ENCODE measurements at places on chromosomes 3 and 15.

DNA sequence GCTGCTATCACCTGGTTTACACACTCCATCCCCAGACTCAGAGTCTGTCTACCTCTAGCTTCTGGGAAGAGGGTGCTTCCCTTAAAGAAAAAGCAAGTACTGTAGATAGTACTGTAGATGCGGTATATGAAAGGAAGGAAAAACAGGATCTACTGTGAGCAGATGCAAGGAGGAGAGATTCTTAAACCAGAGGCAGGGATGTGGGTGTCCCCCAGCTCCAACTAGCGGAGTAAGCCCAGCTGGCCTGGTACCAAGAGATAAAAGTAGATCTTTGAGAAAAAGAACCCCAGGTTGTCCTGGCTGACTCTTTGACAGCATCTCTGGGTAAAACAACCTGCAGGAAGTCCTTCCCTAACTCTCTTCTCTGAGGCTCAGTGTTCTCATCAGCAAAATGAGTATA is 523.7 kb upstream of the PROK2 start:
- DNase-seq = no peak

DNA sequence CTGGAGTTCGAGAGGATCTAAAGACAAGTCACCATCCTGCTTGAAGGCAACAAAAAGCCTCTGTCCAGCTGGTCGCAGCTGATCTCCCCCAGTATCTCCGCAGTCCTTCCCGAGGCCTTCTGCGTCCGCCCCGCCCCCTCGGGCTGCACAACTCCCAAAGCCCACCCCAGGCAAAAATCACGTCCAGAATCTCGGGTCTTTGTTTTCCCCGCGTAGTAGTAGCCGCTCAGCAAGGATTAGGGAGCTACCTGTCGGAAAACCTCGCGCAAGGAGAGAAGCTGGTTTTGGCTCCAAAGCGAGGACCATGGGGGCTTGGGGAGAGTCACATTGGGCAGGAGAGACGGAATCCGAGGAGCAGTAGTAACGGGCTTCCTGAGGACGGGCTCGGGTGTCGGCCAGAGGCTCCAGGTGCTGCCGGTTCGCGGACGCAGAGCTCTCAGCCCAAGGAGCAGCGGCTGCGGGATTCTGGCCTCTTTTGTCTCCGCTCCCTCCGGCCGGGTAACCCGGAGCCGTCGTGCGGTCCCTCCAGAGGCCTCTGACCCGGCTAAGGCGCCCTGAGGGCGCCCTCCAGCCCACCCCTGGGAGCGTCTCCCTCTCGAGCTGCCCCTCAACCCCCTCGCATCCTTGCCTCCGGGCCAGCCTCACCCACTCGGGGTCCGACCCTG is 401 bp downstream of the ZSCAN29 start:
- DNase-seq = no peak

GRCh38 chr3:72763751-72764440 is 84.3 kb downstream of the SHQ1 start:
- DNase-seq = no peak

- DNase-seq = no peak
These were observed 446.6 kb upstream of the BCHE start for GRCh38 chr3:166283840-166284239.

GRCh38 chr3:179476215-179476614 is 24.9 kb upstream of the GNB4 start:
- DNase-seq = no peak

DNA sequence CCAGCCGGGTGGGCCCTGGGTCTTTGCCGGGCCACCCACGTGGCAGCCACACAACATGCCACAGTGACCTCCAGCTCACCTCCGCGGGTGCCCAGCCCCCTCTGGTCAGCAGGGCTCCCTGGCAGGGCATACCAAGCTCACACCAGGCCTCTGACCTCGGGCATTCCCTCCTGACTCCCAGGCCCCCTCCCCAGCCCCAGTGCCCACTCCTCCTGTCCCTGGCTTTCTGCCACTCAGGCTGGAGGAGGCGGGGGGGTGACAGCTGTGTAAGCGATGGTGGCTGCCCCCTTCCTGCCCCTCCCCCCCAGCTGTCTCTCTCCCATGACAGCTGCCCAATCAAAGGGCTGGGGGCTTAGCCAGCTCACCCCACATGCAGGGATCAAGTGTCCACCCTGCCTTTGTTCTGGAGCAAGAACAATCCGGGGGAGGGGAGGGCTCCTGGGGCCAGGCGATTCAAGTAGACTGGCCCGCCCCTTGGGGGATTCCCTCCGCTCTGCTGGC is 3.3 kb downstream of the PCBP4 start:
- DNase-seq = no peak

DNA sequence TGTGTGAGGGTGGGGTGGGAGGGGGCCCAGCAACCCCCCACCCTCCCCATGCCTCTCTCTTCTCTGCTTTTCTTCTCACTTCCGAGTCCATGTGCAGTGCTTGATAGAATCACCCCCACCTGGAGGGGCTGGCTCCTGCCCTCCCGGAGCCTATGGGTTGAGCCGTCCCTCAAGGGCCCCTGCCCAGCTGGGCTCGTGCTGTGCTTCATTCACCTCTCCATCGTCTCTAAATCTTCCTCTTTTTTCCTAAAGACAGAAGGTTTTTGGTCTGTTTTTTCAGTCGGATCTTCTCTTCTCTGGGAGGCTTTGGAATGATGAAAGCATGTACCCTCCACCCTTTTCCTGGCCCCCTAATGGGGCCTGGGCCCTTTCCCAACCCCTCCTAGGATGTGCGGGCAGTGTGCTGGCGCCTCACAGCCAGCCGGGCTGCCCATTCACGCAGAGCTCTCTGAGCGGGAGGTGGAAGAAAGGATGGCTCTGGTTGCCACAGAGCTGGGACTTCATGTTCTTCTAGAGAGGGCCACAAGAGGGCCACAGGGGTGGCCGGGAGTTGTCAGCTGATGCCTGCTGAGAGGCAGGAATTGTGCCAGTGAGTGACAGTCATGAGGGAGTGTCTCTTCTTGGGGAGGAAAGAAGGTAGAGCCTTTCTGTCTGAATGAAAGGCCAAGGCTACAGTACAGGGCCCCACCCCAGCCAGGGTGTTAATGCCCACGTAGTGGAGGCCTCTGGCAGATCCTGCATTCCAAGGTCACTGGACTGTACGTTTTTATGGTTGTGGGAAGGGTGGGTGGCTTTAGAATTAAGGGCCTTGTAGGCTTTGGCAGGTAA is 8.1 kb downstream of the FAM131A start:
- peak; percentile 88 for DNase-seq

GRCh38 chr3:46755646-46756045 is 38.0 kb upstream of the PRSS50 start:
- no peak for DNase-seq

DNA sequence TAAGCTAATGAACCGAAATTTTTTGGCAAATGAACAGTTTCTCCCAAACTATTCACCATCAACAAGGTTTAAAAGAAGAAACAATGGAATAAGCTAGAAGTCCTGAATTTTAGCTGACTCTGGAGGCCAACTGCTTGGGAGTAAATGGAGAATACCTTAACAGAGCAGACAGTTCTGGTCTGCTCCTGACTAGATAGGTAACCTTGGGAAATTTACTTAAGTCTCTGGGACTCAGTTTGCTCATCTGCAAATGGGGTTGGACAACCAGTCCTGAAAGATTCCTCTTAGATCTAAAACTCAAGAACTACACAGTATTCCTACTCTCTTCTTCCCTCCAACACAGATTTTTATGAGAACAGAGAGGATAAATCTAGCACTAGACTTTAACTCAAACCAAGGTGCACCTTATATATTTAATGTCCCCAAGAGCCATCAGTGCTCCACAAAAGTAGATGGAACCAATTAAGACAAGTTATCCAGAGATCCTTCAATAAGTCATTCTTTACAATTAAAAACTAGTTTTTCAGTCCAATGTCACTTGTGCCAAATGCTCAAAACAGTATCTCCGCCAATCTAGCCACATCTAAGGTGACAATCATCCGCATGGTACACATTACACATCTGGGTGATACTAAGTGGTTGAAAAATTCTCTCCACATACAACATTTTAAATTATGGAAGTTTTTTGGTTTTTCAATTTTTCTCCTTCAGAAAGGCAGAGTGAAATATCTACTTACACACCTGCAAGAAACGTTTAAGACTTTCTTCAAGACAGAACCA is 1.5 kb downstream of the RHOA start:
- no peak for DNase-seq

DNA sequence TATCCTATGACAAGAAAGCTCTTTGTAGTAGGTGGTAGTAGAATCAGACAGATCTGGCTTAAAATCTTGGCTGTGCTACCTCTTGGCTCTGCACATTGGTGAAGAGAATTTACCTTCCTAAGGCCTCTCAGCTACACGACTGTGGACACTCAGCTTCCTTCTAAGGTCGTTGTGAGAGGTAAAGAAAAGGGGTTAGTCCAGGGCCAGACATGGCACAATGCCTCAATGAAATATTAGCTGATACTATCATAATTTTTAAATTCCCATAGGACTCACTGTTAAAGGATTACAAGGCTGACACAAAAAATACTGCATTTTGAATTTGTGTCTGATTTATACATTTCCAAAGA is 80.4 kb downstream of the IGF1R start:
- DNase-seq = no peak

GRCh38 chr3:170767576-170767941 is 102.4 kb downstream of the RPL22L1 start:
- DNase-seq = no peak

GRCh38 chr3:132417695-132418411 is 551 bp downstream of the DNAJC13 start:
- DNase-seq = no peak

DNA sequence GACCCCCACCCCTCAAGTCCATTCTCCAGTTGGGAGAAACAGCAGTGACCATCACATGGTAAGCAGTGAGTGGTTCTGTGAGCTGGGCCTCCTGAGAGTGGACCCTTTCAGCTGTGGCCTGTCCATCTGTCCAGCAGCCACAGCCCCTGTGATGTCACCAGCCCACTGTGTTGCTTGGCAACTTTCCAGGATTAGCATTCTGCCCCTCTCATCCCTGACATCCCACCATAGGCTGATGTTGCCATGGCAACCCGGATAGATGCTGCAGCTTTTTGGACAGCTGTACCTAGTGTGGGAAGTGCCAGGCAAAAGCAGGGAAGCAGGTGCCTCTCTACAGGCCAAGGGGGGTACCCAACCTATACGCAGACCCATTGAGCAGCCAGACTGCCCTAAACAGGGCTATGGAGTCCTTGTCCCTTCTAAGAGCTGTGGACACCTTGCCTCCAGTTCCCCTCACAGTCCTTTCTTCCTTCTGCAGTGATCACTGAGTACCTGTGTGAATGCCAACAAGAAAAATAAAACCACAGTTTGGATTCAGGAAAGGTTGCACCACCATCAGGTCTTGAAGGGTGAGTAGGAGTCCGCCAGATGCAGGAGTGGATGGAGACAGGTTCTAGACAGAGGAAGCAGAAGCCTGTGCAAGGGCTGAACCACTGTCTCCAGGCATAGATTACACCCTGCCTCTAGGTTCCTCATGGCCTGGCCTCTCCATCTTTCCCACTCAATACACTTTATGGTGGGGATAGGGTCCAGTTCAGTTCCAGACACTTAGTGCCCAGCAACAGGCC is at the start of gene DNAH1:
Gene DNAH1, plus strand, starts transcription at position 343 of the 788 bp plus-strand sequence. CDS start 6,124 bp downstream, outside the sequence.
- no peak for DNase-seq

GRCh38 chr3:73827204-73827603 is 202.5 kb upstream of the PDZRN3 start:
- no peak for DNase-seq

- no peak for DNase-seq
These were observed 31.6 kb downstream of the CFAP44 start for GRCh38 chr3:113409676-113410075.

DNA sequence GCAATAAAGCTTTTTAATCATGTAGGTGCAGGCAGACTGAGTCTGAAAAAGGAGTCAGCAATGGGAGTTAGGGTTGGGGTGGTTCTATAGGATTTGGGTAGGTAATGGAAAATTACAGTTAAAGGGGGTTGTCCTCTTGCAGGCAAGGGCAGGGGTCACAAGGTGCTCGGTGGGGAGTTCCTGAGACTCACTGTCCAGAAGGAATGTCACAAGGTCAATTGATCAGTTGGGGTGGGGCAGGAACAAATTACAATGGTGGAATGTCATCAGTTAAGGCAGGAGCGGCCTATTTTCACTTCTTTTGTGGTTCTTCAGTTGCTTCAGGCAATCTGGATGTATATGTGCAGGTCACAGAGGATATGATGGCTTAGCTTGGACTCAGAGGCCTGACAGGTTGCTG is 13.9 kb downstream of the CCR5AS start:
- DNase-seq = no peak

DNA sequence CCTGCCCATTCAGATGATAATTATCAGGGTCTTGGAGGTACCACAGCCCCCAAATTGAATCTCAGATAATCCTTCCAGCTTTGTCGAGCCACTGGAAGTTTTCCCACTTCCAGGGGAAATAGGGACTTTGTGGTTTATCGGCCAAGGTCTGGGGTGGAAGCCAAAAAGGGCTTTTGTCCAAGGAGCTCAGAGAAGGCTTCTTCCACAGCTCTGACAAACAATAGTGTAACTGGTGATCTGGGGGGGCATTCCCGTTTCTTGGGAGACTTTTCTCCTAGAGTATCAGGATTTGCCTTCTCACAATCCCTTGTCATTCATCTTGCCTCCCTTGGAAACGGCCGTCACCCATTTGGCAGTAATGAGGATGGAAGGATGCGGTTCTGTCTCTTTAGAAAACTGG is 18.4 kb downstream of the SRGAP3 start:
- DNase-seq = no peak

DNA sequence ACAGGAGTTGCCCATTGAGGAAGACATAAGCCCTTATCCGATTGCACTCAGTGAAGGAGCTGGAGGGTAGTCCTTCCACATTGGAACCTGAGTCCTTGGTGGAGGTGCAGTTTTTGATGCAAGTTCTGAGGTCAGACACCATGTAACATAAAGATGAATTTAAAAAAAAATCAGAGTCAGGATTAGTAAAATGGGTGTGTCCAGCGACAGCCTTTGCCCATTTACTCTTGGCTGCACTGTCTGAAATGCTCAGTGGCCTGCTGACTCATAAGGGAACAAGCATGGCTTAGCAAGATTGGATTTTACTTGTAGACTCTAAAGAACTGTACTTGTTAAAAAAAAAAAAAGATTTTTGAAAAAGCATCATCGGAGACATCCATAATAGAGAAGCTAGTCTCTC is 241.1 kb upstream of the TOPAZ1 start:
- no peak for DNase-seq

GRCh38 chr3:148202386-148202785 is 495.3 kb upstream of the AGTR1 start:
- DNase-seq = no peak

DNA sequence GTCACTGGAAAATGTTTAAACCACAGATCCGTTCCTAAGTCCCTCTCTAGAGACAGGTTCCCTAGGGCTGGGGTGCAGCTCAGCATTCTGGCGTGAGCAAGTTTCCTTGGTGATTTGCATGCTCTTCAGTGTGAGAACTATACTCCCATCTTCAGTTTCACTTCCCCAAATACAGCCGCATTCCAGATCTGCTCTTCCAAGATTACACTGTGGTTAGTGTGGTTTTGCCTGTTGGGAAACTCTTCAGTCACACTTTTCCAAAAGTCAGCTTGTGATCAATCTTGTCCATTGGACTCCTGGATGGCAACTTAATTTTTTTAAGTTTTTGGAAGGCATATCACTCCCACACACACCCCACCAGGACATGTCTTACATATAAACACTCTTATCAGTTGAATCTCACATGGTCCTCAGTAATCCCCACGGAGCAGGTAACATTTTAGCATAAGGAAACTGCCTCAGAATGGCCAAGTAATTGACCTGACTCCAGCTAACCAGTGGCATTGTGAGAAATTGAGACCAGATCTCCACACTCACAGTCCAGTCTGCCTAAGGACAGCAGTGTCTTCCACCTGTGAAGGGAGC is 33.5 kb upstream of the PTPN23 start:
- peak; percentile 40 for DNase-seq

- no peak for DNase-seq
These were observed 291.7 kb downstream of the FAM43A start for GRCh38 chr3:194977356-194977755.

- no peak for DNase-seq
These were observed 311.6 kb downstream of the CNTN6 start for GRCh38 chr3:1404270-1404962.

GRCh38 chr15:46317029-46317428 is 682.2 kb downstream of the SQOR start:
- DNase-seq = no peak

All from Peyer's patch (tissue), 4 donors.